ENCODE measurements at places on chromosomes 2 and 18.

DNA sequence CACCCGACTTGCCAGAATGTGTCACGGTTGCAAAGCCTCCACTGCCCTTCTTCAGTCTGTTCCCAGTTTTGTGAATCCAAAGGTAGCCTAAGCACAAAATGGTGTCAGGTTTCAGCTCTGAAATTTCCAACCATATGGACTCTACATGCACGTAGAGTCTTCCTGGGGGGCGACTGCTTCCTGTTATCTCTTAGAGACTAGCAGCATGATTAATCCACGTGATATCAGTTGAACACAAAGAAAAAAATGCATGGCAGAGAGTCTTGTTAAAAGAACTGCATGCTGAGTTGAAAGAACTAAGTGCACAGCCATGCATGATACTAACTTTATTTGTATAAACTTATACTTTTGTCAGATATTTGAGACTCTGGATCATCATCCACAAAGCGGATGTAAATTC lies 404.4 kb downstream of the SOCS6 start:
- DNase-seq, result no peak

DNA sequence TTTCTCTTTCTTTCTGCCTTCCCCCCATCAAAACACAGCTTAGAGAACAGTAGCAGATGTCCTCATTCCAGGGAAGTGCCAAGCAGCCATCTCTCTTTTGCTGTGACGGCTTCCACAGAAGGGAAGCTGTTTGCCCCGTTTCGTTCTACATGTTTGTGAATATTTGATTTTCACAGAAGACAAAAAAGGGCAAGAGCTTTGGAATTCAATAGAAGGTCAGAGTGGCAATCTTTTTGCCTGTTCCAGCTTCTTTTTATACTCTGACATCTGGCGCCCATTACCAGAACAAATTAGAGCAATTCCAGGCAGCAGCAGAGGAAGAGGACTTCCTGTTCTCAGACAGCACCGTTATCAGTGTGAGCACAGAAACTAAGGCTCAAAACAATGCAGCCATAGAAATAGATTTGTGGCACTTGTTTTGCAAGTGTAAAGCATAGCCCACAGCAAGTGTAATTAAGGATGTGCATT lies 79.0 kb upstream of the CDH19 start:
- DNase-seq, result no peak

DNA sequence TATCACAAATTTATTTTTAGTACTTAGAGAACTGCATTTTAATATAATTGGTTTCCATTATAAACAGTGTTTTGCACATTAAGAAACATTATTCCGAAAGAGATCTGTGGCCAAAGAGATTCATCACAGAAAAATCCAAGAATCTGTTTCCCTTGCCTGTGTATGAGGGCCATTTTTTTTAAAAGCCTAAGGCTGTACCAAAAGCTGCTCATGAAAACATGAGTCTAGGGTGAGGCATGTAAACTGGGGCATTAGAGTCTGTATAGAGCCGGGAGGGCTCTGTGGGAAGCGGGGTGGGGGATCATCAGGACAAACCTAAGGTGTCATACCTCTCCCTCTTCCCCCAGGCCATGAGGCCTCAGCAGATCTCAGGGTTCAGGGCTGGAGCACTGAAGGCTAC lies 223.8 kb downstream of the FBXO15 start:
- DNase-seq, result no peak

- DNase-seq, result no peak
Observed at GRCh38 chr2:174617718-174618117, 20.1 kb upstream of the WIPF1 start.

DNA sequence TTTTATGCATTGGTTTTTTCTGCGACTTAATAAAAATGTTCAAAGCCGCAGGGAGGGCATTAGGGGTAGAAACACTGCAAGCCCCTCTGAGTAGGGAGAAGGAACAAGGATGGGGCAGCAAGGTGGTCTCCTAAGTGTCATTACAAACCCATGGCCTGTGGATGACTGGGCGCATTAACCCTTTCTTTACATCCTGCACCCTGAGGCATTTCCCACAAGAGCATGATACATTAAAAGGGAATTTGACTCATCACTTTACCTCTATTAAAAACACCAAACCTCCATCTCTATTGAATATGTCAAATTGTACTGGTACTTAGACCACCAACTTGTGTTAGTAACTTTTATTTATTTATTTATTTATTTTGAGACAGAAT lies 112.5 kb downstream of the VIT start:
- DNase-seq, result no peak

- no peak for DNase-seq
Observed at GRCh38 chr2:200081236-200081635, 125.9 kb downstream of the MAIP1 start.

DNA sequence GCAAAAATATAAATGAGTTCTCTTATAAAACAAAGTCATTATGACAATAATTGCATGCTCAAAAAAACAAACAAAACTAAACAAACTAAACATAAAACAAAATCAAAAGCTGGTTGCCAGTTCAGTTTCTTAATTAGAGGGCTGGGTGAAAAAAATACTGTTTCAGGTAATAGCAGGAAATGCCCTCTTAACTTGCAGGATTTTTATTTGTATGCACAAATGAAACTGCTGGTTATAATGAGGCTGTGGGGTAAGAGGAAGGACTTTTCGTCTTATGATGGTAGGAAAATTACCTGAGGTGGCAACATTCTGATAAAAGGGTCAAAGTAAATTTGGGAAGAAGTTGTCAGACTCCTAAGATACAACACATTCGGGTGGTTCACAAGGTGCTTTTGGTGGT lies 21.5 kb upstream of the CDKL4 start:
- no peak for DNase-seq

DNA sequence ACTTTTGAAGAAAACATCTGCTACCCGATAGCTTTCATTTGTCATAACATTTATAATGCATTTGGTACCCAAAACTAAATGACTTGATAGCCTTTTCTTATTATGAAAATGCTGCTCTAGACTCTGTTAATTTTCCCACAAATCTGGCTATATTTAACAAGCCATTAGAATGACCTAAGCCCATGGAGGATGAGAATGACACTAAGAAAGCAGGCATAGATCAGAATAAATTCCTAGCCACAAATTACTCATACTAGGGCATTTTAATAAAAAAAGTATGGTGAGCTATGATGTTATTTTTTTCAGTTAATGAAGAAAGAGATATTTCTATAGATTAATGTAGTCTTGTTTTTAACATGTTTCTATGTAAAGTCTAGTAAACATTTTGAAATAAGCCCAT lies 1728.3 kb downstream of the SUCLG1 start:
- DNase-seq, result no peak

GRCh38 chr2:146964494-146964893 lies 880.3 kb upstream of the ACVR2A start:
- no peak for DNase-seq

GRCh38 chr2:86017901-86018896 lies 87.5 kb downstream of the POLR1A start:
- DNase-seq, result no peak

DNA sequence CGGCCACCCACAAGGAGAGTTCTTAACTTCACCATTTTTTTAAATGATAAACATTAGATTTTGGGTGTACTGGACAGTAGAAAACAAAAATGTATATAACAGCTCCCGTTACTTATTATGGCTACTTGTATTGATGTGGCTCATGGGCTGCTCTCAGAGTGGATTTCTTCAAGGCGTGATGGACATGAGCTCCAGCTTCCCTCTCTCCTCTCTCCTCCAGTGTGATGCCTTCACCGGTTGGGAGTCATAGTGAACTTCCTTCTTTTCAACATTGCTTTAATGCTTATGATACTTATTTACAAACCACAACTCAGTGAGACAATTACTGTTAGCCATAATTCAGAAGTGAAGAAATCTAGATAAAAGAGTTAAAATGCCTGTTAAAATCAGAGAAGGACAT lies 515.2 kb downstream of the RNF144A start:
- no peak for DNase-seq

DNA sequence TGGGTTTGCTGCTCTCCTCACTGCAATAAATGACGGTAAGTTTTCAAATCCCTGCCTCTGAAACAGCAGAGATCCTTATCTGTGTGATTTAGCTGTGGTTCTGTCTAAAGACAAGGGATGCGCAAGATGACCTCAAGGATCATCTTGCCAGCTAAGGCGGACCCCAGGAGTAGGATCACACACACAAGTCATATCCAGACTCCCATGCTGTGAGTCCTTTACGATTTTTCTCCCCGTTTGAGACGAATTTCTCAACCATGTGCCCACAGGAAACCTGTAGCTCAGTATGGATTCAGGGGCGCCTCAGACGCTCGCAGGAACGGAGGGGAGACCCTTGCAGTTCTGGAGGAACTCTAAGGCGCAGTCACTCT lies 11.1 kb upstream of the DCTN1 start:
- DNase-seq, result no peak

DNA sequence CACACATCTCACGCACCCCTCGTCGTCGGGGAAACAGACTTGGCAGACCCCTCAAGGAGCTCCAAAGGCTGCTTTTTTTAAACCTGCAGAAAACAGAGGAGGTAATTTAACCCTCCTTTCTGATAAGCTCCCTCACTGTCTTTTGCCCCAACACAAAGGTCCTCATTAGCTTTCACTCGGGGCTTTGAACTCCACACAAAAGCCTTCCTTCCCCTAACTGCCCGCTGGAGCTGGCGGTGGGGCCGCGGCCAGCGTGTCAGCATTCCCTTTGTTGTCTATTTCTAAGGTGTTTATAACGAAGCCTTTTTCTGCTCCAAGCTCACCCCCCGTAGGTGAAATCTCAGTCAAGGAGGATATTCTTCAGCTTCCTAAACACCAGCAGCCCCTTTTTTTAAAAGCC lies 43.5 kb upstream of the ID2 start:
- no peak for DNase-seq

DNA sequence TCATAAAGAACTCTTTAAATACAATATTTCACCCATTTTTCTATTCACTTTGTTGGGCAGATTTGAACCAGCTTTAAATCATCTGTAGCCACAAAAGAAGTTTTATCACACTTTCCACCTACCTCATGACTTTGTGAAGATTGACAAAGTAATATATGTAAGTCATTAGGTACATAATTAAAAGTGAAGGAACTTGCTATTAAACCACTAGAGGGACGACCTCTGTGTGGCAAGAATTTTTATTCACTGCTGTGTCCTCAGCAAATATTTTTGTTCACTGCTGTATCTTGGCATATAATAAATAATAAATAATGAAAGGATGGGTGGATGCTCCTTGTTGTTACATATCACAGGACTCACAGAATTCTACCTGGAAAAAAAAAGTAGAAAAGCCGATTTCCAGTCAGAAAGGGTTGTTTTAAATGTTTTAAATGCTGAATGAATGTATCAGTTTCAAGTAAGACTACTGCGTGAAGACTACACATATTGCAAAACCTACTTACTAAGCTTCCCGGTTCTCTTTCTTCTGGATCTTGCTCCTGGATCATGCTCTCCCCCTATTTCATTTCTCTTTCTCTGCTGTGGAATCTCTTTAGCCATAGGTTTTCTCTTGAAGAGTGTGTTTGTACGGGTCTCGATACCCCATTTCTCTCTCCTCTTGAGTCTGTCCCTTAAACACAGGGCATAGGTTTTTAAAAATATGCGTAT lies 44.8 kb downstream of the KCMF1 start:
- no peak for DNase-seq

DNA sequence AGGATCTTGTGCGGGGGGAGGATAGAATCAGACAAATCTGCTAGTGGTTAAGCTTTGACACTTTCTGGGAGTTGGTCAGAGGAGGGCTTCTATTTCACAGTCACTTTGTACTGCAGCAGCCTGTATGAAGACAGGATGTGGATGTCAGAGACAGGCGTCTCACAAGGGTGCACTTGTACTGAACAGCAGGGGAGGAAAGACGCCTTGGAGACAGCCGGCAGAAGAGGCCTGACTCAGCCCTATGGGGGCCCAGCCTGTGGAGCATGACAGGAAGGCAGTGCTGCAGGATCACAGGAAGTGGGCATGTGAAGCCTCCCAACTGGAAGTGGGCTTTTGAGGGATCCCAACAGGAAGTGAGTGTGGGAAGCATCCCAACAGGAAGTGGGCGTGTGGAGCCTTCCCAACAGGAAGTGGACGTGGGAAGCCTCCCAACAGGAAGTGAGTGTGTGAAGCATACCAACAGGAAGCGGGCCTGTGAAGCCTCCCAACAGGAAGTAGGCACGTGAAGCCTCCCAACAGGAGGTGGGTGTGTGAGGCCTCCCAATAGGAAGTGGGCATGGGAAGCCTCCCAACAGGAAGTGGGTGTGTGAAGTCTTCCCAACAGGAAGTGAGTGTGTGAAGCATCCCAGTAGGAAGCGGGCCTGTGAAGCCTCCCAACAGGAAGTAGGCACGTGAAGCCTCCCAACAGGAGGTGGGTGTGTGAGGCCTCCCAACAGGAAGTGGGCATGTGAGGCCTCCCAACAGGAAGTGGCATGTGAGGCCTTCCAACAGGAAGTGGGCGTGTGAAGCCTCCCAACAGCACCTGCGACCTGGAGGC lies 212.3 kb downstream of the SNTG2 start:
- no peak for DNase-seq

- DNase-seq, result no peak
Observed at GRCh38 chr2:198883604-198884003, 574.1 kb downstream of the SATB2 start.

DNA sequence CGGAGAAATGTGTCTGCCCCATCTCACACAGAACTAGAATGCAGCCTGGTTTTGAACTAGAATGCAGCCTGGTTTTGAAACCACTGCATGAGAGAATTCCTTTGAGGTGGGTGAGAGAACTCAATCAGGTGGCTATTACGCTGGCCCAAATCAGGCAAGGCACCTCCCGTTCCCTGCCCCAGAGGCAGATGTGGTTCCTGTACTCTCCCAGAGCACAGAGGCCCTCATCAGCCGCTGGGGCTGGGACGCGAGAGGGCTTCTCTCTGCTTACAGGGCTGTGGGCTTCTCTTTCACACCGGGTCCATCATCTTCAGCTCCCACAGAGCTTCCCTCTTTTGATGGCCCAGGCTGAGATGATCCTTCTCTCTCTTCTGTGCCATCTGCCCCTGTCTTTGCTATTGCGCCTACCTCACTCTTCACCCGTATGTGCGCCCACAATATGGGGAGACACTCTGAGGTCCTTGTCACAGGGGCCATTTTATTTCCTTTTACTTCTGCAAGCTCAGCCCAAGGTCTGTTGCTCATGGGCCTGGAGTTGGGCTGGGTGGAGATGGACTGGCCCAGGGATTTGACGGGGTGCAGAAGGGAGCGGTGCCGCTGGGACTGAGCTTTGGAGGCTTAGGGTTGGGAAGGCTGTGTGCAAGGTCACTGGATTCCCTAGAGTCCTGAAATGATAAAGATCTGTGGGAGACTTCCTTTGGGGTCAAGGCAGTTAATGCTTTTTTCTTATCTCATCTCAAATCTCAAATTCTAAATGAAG lies 84.4 kb upstream of the HS6ST1 start:
- no peak for DNase-seq
